ENCODE measurements at places on chromosomes 3 and 15.

GRCh38 chr15:49115062-49115461, 40.3 kb downstream of the COPS2 start:
- DNase-seq, result no peak

DNA sequence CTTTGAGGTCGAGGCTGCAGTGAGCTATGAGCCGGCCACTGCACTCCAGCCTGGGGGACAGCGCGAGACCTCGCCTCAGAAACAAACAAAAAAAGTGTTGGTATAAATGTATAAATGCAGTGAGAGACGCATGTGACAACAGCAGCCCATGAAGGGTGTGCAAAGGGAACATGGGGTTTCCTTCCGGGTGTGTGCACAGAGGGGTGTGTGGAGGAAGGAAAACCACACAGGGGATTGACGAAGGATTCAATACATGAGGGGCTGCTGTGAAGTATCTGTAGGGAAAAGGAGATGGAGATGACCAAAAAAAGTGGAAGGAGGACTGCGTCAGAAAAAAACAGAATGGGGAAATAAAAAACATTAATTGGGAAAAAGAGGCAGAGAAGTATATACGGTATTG, 1.1 kb downstream of the MTFMT start:
- DNase-seq, result no peak

DNA sequence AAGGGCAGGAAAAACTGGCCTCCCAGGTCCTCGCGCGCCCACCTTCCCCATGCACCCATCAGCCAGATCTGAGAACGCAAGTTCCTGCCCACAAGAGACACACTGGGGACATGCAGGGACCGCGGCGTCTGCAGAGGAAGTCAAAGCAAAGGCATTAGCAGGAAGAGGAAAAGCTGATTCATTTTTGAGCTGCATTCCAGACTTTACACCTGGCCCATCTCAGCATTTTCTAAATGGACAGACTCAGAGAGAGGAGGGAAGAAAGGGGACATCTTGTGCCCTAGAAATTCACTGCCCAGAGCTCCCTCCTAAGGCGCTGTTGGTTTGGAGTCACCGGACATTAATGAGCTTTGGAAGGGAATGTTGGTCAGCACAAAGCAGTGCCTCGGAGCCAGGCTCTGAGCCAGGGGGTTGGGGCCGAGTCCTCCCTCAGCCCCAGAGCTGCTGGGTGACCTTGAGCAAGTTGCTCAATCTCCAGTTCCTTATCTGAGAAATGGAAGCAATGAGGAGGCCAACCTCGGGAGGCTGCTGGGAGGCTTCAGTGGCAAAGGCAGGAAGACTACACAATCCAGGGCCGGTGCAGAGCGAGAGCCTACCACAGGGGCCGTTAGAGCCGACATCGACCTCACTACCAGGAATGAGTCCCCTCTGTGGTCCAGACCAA, 150.5 kb upstream of the IQSEC1 start:
- no peak for DNase-seq

GRCh38 chr15:94667109-94667508, 435.7 kb downstream of the MCTP2 start:
- DNase-seq, result no peak

- no peak for DNase-seq
Measured at GRCh38 chr15:60118146-60118545, 114.0 kb downstream of the FOXB1 start.

GRCh38 chr15:79221696-79222095, 60.8 kb upstream of the ANKRD34C start:
- no peak for DNase-seq
